ENCODE measurements at places on chromosomes 5 and 9.

- peak; percentile 96 for DNase-seq
Measured at GRCh38 chr5:134225780-134226440, at the start of gene PPP2CA. Gene PPP2CA (minus strand): TSS chr5:134226073. CDS start chr5:134225861, 212 bp downstream.

DNA sequence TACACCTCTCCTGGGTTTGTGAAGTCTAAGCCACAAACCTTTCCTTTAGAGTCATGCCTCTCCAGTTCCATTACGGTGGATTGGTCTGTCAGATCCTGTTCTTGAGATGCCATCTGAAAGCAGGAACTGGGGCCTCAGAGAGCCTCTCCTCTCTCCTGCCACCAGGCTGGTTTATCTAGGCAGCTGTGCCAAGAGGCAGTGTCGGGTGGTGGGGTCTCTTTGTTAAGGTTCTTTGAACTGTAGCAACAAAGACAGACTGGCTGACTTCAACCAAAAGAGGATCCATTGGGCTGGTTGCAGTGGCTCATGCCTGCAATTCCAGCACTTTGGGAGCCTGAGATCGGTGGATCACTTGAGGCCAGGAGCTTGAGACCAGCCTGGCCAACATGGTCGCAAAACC, 66.0 kb upstream of the ANGPTL2 start:
- DNase-seq = no peak

GRCh38 chr9:85030316-85030715, 360.8 kb downstream of the NTRK2 start:
- DNase-seq = no peak

GRCh38 chr5:22901885-22902284, 48.7 kb upstream of the CDH12 start:
- DNase-seq = no peak

DNA sequence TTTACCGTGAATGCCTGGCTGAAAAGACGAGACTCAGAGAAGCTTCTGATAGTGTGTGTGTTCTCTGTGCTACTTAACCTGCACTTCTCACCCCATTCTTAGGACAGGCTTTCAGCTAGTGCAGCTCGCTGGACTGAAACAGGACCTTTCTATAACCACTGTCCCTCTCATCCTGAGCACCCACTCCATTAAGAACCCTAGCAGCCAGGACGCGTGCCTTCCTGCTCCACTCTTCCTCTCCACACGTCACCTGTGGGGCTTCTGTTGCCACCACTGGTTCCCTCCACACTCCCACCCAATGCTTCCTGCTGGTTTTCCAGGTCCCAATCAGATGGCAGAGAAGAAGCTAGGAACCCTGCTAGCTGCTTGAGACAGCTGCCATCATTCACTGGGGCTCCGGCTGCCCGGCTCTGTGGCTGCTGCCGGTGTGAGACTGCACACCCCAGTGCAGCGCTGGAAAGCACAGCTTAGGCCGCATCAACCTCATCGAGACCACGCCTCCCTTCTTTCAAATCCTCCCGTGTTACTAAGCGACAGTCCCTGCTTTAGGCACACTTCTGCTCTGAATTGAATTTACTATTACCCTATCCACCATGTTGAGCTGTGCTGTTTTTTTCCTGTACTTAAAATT, 44.0 kb downstream of the RNF130 start:
- DNase-seq = no peak

DNA sequence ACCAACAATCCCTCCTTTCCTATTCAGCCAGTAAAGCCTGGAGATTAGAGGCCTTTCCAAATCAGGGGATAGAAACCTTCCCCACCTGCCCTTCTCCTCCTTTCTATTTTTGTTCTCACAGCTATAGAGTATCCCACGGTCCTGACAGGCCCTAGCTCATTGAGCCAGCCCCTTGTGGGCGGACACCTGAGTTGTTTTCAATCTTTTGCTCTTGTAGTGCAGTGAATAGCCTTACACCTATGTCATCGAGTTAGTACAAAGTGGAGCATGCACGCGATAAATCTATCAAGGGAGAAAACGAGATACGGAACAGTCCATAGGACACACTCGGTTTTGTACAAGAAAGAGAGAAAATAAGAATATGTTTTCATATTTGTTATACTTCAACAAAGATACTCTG, 77.2 kb downstream of the TSPAN17 start:
- DNase-seq = no peak

DNA sequence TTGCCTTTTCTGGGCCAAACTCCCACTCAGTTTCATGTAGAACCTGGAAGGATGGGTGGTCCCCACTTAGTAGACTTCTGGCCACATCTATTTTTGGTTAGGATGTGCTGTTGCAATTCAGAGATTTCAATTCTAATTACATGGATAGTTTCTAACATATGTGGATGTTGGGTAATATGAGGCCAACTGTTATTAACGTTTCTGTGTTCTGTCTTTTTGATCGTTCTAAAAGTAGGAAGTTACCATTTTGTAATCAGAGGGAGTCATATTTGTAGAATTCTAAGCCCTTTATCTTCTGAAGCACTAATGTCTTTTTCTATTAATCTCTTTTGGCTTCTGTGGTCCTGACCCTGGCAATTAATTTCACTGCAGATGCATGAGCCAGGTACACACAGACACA, 141.6 kb upstream of the SPEF2 start:
- no peak for DNase-seq

- DNase-seq = no peak
Measured at GRCh38 chr5:115813719-115814118, 2.7 kb downstream of the CDO1 start.

GRCh38 chr9:116476935-116477381, 210.1 kb upstream of the TRIM32 start:
- DNase-seq = no peak

DNA sequence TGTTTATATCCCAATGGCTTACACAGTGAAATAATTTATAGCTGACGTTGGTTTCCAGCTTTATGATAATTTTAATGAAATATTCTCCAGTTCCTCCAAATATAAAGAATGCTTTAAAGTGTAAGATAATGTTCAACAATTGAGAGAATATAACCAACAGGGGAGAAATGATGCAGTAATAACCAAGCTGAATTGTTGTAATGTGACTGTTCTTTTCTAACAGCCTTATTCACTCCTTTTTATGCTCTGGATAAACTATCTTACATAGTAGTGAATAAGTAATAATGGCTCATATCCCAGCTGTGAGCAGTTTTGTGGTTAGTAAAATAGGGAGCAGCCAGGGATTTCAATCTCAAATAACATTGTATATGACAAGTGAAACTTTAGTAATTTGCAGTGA, 2348.7 kb upstream of the ACO1 start:
- DNase-seq = no peak

GRCh38 chr5:159764283-159765134, 151.8 kb upstream of the ADRA1B start:
- no peak for DNase-seq

- DNase-seq = no peak
Measured at GRCh38 chr9:131838530-131839280, 98.8 kb upstream of the RAPGEF1 start.

DNA sequence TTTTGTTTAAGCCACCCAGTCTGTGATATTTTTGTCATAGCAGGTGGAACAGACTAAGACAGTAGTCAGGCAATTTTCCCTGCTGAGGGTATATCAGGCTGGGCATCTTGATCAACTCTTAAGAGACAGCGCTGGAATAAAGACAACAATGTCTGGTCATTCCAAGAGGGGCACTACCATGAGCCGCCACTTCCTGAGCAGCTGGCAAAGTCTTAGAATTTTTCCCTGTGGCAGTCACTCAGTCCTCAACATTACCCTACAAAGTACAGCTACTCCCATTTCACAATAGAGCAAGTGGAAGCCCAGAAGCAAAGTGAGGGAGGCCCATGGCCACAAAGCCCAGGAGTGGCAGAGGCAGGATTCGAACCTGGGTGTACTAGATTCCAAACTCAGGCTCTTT, 74.8 kb downstream of the SH3PXD2B start:
- DNase-seq = no peak

DNA sequence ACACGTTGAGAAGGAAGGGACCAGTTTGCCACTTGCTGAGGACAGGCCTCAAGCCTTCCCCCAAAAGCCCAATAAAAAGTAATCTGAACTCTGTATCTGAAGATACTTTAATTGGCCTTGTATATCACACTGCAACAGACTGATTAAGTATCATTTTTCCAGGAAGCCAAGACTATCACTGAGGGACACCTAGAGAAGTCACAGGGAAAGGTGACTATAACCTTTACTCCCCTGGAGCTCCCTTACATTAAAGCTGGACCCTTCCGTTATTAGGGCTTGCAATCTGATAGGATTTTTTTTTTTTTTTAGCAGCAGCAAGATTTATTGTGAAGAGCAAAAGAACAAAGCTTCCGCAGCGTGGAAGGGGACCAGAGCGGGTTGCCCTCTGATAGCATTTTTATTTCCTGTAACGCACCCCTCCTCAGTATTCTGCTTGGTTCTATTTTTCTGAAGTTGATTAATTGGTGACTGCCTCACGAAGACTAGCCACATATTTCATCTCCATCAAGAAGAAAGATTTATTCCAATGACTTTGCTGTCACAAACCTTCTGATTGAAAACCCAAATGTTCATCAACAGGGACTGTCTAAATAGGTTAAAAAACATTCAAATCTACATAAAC, 2.7 kb downstream of the CDC14B start:
- DNase-seq = no peak

GRCh38 chr5:15008921-15009320, 137.3 kb upstream of the ANKH start:
- no peak for DNase-seq

All from cardiac muscle cell (in vitro differentiated cells and primary cell).